ENCODE measurements at places on chromosomes 12 and 14.

GRCh38 chr14:32984241-32984930 is 45.7 kb downstream of the NPAS3 start:
- DNase-seq: no peak

DNA sequence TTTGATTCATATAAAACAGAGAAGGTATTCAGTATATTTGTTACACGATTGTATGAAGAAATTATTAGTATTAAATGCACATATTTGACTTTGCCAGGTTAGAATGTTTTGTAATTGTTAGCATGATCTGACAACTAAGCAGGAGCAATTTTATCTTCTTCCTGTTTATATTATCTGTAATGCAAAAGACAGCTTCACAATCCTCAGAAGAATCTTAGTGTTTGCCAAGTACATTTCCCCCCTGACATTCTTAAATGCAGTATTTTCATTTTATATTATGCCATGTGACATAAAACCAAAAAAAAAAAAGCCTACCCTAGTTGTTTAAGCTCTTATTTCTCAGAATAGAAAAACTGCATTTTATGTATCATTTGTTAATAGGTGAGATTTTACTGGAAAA is 469.4 kb downstream of the FOXG1 start:
- no peak for DNase-seq

DNA sequence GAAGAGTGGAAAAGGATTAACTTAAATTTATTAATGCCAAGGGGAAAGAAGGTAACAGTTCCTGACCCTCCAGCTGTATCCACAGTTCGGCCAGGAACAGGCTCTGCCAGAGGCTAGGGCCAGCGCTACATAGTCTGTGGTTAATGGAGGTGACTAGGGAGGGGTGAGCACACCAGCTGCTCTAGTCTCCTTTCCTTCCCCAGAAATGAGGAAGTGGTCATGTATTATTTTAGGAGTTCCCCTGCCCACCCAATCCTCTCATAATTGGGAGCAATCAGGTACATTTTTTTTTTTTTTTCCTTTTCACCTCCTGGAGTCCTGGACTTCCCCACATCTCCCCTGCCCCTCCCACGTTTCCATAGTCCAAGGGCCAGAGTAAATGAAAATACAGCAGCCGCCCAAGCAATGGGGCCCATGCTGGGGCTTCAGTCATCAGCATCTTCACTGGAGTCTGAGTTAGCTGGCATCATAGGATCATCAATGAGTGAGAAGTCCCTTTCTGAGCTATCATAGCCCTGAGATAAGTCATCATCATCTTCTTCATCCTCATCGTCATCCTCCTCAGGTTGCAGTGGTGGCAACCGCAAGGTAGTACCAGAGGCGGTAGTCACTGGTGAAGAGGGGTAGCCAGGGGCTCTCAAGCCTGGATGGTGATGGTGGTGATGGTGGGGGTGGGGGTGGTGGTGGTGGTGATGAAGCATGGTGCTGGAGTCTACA is 1.5 kb upstream of the SUPT16H start:
- no peak for DNase-seq

DNA sequence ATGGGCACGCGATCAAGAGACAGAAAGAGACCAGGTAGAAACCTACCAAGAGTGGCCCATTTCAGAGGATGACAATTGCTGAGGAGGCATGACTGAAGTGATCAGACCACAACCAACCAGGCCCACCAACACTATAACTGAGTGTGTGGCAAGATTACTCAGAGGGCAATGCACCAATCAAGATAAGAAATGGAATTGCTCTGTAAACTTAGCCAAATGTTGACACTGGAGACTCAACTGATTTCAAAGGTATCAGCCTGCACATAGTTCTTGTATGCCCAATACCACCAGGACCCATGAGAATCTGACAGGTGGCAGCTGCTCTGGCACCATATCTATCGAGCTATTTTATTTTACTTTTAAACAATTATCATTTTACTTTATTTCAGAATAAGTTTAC is 128.9 kb downstream of the FOXN3 start:
- DNase-seq: no peak

- DNase-seq: no peak
Observed at GRCh38 chr14:30362369-30363218, 196.4 kb upstream of the G2E3 start.

- DNase-seq: no peak
Observed at GRCh38 chr12:90593596-90594295, 361.2 kb downstream of the CCER1 start.

DNA sequence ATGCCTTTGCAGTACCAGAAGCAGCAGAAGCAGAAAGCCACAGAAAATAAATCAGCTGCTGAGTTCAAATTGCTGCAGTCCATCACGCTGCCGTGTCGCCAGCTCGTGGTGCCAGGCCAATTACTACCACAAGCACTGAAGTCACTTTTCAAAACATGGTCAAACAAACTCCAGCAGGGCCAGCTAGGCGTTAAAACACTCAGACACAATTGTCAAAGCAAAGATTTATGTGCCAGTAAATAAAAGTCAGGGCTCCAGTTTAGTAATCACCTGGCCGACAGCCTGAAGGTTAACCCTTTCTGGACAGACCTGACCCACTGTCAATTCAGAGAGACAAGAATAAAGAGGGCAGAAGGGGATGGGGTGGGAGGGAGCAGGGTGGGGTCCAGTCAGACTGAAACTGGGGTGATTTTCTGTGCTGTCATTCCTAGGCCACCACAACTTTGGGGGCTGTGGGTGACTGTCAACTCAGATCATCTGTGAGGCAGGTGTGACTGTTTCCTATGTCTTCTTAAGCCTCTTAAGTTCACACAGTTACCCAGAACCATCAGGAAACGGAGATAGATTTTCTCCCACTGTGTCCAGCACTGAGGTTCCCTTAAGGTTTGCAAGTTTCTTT is 109.8 kb upstream of the FUT8 start:
- DNase-seq: no peak

DNA sequence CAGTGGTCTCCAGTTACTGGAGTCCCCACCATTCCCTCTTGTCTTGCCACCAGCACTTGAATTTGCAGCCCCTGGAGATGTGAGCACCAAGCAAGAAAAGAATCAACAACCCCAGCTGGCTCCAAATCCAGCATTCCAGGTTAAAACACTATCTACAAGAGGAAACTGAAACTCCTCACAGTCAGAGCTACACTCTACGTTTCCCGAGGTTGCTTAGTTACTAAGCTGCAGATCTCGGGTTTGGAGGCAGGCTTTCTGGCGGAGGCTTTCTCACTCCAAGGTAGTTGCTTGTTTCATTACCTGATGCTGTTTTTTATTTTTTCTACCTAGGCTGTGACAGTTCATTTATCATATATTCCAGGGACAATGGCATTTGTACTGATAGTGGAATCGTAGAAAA is 248.1 kb downstream of the GLT1D1 start:
- DNase-seq: no peak

DNA sequence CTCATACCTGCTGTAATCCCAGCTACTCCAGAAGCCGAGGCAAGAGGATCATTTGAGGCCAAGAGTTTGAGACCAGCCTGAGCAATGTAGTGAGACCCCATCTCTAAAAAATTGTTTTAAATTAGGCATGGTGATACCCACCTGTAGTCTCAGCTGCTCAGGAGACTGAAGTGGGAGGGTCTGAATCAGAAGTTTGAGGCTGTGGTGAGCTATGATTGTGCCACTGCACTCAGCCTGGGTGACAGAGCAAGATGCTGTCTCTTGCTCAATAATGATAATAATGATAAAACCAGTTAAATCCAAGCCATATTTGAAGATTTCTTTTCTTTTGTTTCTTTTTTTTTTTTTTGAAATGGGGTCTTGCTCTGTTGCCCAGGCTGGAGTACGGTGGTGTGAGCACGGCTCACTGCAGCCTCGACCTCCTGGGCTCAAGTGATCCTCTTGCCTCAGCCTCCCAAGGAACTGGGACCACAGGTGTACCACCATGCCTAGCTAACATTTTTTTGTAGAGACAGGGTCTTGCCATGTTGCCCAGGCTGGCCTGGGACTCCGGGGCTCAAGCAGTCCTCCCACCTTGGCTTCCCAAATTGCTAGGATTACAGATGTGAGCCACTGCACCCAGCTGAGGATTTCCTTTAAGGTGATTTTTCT is 12.8 kb downstream of the PSMA6 start:
- no peak for DNase-seq

- no peak for DNase-seq
Observed at GRCh38 chr14:36091096-36091495, 85.4 kb downstream of the PTCSC3 start.

DNA sequence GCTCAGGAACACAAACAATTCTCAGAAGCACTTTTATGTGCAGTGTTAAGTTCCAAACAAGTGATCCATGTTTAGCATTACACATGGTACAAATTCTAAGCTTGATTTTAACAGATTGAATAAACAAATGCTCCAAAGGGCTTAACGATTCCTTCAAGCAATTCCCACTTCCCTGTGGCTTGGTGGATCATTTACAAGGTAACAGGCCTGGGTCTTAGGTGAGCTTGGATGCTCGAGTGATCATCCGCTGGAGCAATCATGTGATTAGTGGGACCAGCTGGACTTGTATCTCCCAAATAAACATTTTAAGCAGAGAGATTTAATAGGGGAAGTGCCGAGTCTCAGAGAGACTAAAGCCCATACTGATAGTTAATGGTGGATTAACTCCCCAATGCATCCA is 70.7 kb downstream of the CALM1 start:
- no peak for DNase-seq

DNA sequence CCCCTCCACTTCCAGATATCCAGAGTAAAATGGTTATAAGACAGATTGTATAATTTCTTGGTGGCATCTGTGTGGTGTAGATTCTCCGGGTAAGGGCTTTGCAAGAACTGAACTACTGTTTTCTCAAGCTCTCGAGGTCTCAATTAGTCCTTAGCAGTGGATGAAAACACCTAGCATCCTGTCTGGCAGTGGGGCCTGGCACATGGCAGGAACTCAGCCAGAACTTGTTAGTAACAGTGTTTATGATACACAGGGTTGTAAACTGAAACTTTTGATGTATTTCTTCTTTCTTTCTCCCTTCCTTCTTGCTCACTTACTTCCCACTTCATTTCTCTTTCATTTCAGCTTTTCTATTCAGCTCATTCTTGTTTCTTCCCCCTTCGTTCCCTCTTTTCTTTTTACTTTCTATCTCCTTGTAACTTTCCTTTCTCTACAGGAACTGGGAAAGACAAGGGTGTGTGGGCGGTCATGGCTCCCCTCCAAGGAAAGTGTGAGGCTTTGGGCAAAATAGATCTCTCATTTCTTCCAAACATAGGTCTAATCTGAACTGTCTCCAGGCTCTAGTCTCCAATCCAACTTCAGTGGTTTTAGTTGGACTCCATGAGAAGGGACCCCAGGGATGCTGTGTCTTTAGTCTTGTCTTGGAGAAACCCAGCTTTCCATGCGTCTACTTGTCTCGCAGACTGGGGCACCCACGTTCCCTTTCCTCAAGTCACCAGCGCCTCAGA is 159.7 kb downstream of the PAH start:
- no peak for DNase-seq

- no peak for DNase-seq
Observed at GRCh38 chr12:79782172-79782900, 91.6 kb upstream of the PAWR start.

DNA sequence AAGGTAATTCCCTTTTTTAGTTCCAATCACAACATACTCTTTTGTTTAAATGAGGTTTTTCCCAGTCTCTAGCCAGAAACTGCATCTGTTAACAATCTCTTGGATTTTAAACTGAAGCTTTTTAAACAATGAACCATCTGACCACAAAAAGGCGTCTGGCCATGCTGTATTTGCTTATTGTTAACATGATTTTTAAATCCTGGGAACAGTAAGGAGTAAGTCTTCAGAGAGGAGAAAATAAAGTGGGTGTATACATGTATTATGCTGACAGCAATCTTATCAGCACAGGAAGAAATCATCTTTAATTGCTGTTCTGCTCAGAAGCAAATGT is 106.2 kb downstream of the DAAM1 start:
- no peak for DNase-seq

DNA sequence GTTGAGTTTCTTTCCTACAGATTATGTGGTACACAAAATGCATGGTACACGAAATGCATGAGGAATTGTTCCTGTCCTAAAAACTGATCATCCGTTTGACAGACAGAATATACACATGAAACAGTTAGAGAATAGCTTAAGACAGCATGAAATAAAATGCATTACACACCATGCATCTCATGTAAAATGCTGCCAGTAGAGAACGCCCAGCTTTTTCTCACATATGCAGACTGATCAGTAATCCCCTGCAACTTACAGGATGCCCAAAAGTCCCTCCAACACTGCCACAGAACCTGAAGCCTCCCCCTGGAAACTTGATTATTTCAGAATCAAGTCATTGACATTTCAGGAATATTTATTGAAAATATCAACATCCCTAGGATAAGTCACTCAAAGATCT is 24.0 kb downstream of the IFNG start:
- no peak for DNase-seq

GRCh38 chr14:89014569-89014850 is 190.1 kb downstream of the TTC8 start:
- no peak for DNase-seq

GRCh38 chr14:104203071-104203425 is 64.7 kb downstream of the KIF26A start:
- DNase-seq: no peak

DNA sequence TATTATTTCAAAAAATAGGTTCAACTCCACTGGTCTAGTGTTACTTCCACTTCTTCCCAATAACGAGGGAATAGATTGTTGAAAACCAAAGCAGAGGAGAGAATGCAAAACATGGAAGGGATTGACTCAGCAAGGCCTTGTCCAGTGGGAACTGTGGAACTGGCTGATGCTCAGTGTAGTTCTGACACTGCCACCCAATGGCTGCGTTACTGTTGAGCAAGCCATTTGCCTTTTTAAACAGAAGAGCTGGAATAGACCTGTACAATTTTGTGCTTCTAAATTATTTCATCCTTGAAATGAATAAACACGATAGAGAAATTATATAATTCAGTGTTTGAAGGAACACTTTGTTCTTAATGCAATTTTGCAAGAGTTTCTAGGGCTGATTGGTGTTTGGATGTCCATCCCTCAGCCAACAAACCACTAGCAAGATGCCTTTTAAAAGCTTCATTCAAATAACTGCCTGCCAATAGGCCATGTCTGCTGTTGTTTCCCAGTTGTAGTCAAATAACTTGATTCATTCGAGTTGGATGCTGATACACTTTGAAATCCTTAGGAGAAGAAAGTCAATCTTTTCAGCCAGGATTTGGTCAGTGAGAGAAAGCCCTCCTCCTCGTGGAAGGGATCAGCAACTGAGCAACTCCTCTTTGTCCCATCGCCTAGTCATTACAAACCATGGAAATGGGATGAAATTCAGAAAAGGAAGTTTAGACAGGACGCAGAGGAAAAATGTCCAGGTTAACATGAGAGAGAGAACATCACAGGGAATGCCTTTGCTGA is 7.3 kb upstream of the MGP start:
- DNase-seq: no peak

- no peak for DNase-seq
Observed at GRCh38 chr14:92437309-92437708, 76.3 kb upstream of the RIN3 start.

DNA sequence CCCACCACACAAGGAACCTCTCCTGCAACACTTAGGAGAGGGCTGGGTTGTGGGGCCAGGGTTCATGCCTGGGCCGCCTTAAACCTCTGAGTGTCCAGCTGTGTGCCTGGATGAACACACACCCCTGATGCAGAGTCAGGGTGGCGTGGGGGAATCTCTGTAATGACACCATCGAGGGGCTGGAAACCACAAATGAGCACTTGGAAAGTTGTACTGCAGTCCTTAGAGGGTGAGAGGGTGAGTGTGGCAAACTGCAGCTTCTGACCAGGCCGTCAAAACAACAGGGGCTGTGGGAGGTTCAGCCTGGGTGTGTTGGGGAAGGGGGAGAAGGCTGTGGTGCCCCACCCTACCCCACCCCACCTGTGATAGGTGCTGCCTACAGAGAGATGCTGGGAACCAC is 12.4 kb upstream of the KRT5 start:
- DNase-seq: no peak

GRCh38 chr12:123254853-123255446 is 16.7 kb downstream of the CDK2AP1 start:
- no peak for DNase-seq
